Upper lobe of right lung (tissue), 1 donor: ENCODE measurements at places on chromosomes 2 and 18. TPM values are rescaled to one million over a fixed set of nuclear protein-coding genes. Genes with fewer than 3 reads are reported as not detected.

Gene GAL3ST2
- total RNA-seq, result not detected

Gene B3GNT2
- total RNA-seq, result 38.6 TPM

Gene CLEC4F
- 1.2 TPM for total RNA-seq

Gene EDAR
- total RNA-seq, result 0.20 TPM

Gene NUP35
- 18.2 TPM for total RNA-seq

Gene SP9
- not detected for total RNA-seq

Gene LMAN2L
- 16.5 TPM for total RNA-seq

Gene LRP1B
- total RNA-seq, result 0.12 TPM

Gene KLHL29
- 15.1 TPM for total RNA-seq

Gene COL3A1
- total RNA-seq, result 188 TPM

Gene TPO
- not detected for total RNA-seq

Gene IHH
- 0.69 TPM for total RNA-seq

Gene KRTCAP3
- total RNA-seq, result 22.5 TPM

Gene IGFBP5
- 169 TPM for total RNA-seq
